ENCODE measurements at places on chromosomes 3 and 15. TPM values are rescaled to one million over a fixed set of nuclear protein-coding genes. Genes with fewer than 3 reads are reported as not detected.

LSAMP gene
- 1.6 TPM for total RNA-seq

ADAMTS9 gene
- 45.3 TPM for total RNA-seq

WWTR1 gene
- total RNA-seq: 513 TPM

KNG1 gene
- total RNA-seq: not detected

SLC9C1 gene
- not detected for total RNA-seq

COL8A1 gene
- 90.1 TPM for total RNA-seq

IGDCC3 gene
- not detected for total RNA-seq

GRCh38 chr3:152279479-152279878, 10.8 kb downstream of the MBNL1 start:
- no peaks in the 10 kb centered on the region for H3K36me3 ChIP-seq
- DNase-seq: no peak
- no peak overlapping the region for H3K4me3 ChIP-seq
- H3K27ac ChIP-seq: peak overlapping the region; percentile 96

- no peaks in the 10 kb centered on the region for H3K36me3 ChIP-seq
- no peaks in the 10 kb centered on the region for H3K4me1 ChIP-seq
- no peak for DNase-seq
Measured at GRCh38 chr3:46235425-46235824, 6.8 kb upstream of the CCR3 start.

GRCh38 chr3:7112523-7113056, 251.7 kb downstream of the GRM7 start:
- H3K4me3 ChIP-seq: no peak overlapping the region
- no peaks in the 10 kb centered on the region for H3K27me3 ChIP-seq
- no peak for DNase-seq
- no peaks in the 10 kb centered on the region for H3K36me3 ChIP-seq
- H3K4me1 ChIP-seq: no peaks in the 10 kb centered on the region

DNA sequence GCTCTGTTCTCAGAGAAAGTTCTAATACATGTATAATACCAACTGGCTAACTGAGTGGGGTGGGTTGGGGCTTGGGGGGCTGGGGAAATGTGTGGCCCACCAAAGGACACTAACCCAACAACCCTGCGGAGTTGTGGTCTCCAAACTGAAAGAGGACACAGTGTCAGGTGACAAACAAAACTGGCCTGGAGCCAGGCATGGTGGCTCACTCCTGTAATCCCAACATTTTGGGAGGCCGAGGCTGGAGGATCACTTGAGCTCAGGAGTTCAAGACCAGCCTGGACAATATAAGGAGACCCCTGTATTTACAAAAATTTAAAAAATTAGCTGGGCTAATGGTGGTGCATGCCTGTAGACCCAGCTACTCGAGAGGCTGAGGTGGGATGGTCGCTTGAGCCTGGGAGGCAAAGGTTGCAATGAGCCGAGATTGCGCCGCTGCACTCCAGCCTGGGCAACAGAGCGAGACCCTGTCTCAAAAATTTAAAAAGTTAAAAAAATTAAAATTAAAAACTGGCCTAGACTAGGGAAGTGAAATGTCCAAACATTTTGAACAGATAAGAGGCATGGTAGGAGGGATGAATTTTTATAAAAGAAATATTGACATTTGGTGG, 31.7 kb upstream of the SRP14 start:
- H3K4me1 ChIP-seq: peaks cover 19% of the 10 kb centered on the region
- DNase-seq: no peak
- H3K36me3 ChIP-seq: no peaks in the 10 kb centered on the region

DNA sequence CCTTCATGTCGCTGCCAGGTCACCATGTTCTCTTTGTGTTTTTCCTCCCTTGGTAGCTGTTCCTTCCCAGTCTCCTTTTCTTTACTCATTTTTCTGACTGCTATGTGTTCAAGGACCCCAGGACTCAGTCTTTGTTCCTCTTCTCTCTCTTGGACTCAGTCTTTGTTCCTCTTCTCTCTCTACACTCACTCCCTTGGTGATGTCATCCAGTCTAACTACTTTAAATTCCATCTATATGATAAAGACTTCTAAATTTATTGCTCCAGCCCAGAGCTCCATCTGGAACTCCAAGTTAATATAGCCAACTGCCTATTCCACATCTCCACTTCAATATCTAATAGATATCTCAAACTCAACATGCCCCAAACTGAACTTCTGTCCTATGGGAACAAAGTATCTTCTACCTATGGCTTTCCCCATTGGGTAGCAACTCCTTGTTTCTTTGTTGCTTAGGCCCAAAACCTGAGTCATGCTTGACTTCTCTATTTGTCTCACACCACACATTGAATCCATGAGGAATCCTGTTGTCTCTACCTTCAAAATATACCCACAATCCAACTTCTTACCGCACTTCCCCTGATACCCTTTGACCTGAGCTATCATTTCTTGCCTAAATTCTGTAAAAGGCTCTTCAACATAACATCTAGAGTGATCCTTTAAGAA, 4.9 kb upstream of the DYNC1LI1 start:
- no peaks in the 10 kb centered on the region for H3K36me3 ChIP-seq

GRCh38 chr3:179318876-179319275, 4.0 kb upstream of the ZNF639 start:
- H3K27ac ChIP-seq: no peak overlapping the region
- H3K36me3 ChIP-seq: no peaks in the 10 kb centered on the region
- H3K4me1 ChIP-seq: peaks cover 17% of the 10 kb centered on the region
- DNase-seq: no peak
- H3K27me3 ChIP-seq: no peaks in the 10 kb centered on the region

DNA sequence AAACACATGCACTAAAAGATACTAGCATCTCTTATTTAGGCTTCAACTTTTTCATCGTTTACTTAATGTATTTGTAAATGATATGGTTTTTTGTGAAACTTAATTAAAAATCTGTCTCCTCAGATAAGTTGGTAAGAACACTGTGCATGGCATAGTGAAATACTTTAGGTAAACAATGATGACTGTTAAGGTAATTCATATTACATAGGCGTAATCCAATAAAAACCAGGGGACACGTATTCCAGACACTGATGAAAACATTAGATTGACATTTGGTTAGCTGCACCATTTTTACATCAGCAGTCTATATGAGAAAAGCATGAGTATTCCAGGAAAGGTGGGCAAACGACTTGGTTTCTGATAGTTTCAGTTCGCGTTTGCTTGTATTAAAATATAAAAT, 170.0 kb downstream of the MBNL1 start:
- no peak for DNase-seq
- no peaks in the 10 kb centered on the region for H3K27me3 ChIP-seq
- H3K27ac ChIP-seq: peak overlapping the region; percentile 24
- peaks cover 16% of the 10 kb centered on the region for H3K36me3 ChIP-seq
- H3K4me1 ChIP-seq: peaks cover 77% of the 10 kb centered on the region
- no peak overlapping the region for H3K4me3 ChIP-seq

GRCh38 chr3:6120786-6121185, 740.1 kb upstream of the GRM7 start:
- H3K36me3 ChIP-seq: no peaks in the 10 kb centered on the region
- H3K4me3 ChIP-seq: no peak overlapping the region
- no peak for DNase-seq
- no peaks in the 10 kb centered on the region for H3K4me1 ChIP-seq

DNA sequence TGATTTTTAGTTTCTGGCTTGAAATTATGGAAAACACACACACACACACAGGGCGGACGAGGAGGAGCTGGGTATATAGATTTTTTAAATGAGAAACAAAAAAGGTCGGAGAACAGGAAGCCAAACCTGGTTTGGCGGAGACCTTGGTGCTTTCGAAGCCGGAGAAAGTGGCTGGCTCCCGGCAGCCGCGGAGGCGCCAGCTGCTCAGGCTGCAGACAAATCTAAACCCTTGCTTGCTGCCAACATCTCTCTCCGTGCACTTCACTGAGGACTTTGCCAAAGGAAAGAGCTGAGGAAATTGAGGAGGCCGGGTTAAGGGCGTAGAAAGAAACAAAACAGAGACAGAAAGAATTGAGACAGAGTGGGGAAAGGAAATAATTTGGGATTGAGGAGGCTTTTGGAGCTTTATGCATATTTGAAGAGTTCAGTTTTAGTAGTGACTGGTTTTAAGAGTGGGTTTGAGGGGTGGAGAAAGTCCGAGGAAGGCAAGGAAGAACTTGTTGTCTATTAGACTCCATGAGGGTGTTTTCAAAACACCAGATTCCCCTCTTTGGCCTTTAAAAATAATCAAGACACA, 2.2 kb downstream of the ZIC1 start:
- H3K36me3 ChIP-seq: no peaks in the 10 kb centered on the region
- H3K4me1 ChIP-seq: peaks cover 55% of the 10 kb centered on the region
- H3K27me3 ChIP-seq: peaks cover 97% of the 10 kb centered on the region
- peak; percentile 55 for DNase-seq
- H3K27ac ChIP-seq: no peak overlapping the region

DNA sequence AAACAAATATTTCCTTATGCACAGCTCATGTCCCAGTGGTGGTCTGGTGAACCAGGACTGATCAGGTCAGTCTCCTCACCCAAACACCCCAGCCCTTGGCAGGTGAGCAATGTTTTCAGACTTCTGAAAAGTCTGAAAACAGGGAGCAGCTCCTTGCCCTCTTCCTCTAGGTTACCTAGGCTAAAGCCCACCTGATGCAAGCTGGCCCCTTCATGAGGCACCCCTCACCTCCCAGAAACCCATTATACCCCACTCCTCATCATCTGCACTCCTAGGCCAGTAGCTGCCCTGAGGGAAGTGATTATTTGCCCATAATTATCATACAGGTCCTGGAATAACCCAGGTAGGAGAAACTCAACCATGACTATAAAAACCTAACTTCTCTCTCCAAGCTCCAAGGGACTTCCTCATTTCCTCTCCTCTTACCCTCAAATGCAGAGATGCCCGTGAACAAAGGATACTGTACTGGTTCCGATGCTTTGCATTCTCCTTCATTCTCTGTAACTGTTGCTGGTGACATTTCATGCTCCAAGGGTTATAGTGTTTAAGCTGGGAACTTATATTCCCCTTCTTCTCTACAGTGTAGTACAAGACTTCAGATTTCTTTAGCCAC, 5.2 kb upstream of the NCKIPSD start:
- no peak overlapping the region for H3K4me3 ChIP-seq
- H3K27ac ChIP-seq: no peak overlapping the region
- peaks cover 80% of the 10 kb centered on the region for H3K36me3 ChIP-seq

DNA sequence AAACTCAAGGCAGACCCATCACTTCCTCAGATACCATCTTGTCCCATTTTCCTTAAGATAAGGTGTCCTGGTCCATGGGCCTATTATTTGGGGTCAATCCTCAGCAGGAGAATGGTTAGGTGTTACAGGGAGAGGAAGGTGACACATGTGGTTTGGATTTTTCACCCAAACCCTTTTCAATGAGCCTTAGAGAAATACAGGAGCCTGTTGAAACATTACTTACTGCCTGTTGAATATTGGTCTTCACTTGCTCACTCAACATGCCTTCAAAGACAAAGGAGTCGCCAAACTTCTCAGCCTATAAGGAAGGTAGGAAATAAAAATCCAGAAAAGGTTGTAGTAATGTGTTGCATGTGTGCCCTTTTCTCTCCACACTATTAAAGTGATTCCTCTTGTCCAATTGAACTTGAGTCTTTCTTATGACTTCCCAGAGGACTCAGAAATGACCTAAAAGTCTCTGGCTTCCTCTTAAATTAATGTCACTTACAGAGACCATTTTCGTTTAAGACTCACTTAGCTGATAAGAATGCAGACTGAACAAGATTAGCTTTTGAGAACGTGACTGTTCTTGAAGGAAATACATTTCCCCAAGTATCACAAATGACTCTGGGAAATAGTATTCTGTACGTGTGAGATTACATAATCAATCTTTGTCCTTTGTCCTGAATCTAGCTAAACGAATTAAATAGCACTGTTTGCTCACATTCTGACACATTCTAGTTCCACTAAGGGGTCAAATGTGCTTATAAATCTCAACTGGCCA, 17.8 kb downstream of the SUMF1 start:
- H3K27ac ChIP-seq: no peak overlapping the region
- no peaks in the 10 kb centered on the region for H3K27me3 ChIP-seq
- H3K4me1 ChIP-seq: no peaks in the 10 kb centered on the region
- no peak for DNase-seq
- H3K36me3 ChIP-seq: peaks cover 43% of the 10 kb centered on the region
- no peak overlapping the region for H3K4me3 ChIP-seq

- no peak overlapping the region for H3K4me3 ChIP-seq
- no peak for DNase-seq
- H3K27ac ChIP-seq: no peak overlapping the region
Measured at GRCh38 chr3:98026425-98027084, 8.6 kb downstream of the GABRR3 start.

DNA sequence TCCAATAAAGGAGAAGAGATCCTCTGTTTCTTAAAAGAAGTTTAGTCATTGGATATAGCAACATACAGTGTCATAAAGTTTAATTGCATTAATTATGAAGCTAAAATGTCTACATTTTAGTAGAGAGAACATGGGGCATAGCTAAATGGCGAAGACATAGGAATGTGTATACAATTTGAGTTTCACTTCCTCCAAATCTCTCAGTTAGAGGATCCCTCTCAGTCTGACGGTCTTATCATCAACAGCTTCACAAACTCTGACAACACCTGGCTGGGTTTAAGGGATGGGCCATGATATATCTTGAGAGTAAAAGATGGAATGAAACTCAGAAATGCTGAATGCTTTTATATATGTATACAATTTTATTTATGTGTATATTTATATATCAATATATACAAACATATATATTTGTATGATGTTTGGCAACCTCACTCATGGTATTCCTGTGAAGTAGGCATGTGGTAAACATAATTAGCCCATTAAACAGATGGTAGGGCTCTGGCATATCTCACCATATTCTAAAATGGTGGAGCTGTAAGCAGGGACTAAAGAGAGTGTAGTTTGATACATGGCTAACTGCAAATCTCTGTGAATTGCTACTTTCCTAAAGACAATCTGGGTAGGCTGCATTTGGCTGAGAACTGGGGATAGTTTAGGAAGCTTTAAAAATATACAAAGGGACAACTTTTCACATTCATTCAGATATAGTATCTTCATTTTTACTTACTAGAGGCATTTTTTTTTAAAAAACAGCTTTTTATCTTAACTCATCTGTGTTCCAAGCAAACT, 111.6 kb downstream of the TIGIT start:
- no peaks in the 10 kb centered on the region for H3K27me3 ChIP-seq
- H3K36me3 ChIP-seq: no peaks in the 10 kb centered on the region
- no peak overlapping the region for H3K4me3 ChIP-seq
- peak overlapping the region; percentile 28 for H3K27ac ChIP-seq

GRCh38 chr3:31704591-31705179, 172.0 kb downstream of the STT3B start:
- DNase-seq: no peak
- H3K4me1 ChIP-seq: no peaks in the 10 kb centered on the region
- no peaks in the 10 kb centered on the region for H3K36me3 ChIP-seq
- H3K27ac ChIP-seq: no peak overlapping the region
- H3K27me3 ChIP-seq: no peaks in the 10 kb centered on the region

DNA sequence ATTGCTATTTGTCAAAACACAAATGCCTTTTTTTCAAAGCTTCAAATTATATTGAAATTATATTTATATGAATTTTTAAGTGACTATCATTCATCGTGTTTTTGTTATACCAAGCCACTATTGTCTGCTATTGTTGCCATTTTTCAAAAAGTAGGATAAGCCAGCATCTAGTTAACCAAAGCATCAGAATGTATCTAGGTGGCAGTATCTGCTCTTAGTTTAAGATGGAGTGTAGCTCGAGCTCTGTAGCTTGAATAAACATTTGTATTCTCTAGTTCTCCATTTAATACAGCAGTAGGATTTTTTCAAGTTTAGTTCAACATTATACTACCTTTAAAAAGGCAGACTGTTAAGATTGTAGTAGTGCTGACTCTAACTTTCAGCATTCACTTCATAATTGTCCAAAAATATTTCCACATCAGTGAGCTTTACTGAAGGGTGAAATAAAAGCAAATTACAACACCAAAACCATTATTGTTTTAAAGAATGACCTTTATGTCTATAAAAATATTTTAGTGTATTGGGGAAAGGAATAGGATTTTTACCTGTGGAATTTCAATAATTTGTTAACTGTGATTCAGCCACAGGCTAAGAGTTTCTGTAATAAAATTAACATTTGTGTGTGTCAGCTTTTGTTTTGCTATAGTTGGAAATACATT, 19.6 kb upstream of the C15orf61 start:
- no peak for DNase-seq
- no peak overlapping the region for H3K27ac ChIP-seq
- peak overlapping the region; percentile 1 for H3K4me3 ChIP-seq
- no peaks in the 10 kb centered on the region for H3K4me1 ChIP-seq
